Skin of body (tissue), 3 donors: ENCODE measurements at places on chromosomes 2 and 18. TPM values are rescaled to one million over a fixed set of nuclear protein-coding genes. Genes with fewer than 3 reads are reported as not detected.

Gene TET3
- 15.9 TPM for total RNA-seq

Gene SULT1C4
- total RNA-seq = 14.7 TPM

Gene OSBPL1A
- 34.8 TPM for total RNA-seq

Gene CIDEA
- total RNA-seq = 11.1 TPM

Gene TMEM17
- total RNA-seq = 3.3 TPM

Gene RPIA
- 14.0 TPM for total RNA-seq

Gene MFF
- 55.6 TPM for total RNA-seq

Gene CYRIA
- total RNA-seq = 9.3 TPM

Gene MAL
- total RNA-seq = 2.4 TPM

Gene UGT1A9
- total RNA-seq = not detected

Gene GKN2
- total RNA-seq = not detected

Gene CYP27C1
- 4.3 TPM for total RNA-seq

Gene SP140
- 0.49 TPM for total RNA-seq

Gene DDX18
- total RNA-seq = 51.3 TPM
